ENCODE measurements at places on chromosomes 4 and X. TPM values are rescaled to one million over a fixed set of nuclear protein-coding genes. Genes with fewer than 3 reads are reported as not detected.

The SPACA5 gene
- total RNA-seq = not detected

- no peak for DNase-seq
These were observed 23.4 kb downstream of the L1CAM start for GRCh38 chrX:153862369-153863250.

The ALAS2 gene
- total RNA-seq = not detected

The DDX53 gene
- not detected for total RNA-seq

The NOCT gene
- total RNA-seq = 14.9 TPM

All from GM12878 (cell line).